ENCODE measurements at places on chromosomes 2 and 18.

DNA sequence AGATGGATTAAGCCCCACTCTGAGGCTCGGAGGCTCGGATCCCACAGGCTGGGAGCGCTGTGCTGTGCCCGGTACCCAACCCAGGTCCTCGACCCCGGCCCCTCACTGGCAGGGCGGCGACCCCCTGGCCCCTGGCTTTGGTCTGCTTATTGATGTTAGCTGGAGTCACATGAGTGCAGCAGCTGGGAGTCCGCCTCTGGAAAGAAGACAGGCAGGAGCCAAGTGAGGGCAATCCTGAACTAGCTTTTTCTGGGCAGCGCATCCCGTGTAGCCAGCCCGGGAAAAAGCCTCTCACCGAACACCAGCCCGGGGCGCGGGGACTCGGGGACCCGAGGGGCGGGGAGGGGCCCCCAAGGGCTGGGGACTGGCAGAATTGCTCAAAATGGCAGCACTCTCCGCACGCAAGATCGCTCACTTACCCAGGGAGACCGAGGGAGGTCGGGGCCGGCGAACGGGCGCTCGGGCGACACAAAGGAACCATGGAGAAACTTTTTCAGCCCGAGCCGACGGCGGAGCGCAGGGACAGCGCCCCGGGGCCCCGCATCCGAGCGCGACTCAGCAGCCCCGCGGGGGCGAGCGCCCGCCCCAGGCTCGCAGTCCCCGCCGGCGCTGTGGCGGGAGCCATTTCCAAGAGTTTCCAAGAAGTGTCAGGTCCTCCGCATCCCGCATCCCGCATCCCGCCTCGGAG lies 567 bp downstream of the TMEM200C start:
- peak; percentile 78 for DNase-seq

DNA sequence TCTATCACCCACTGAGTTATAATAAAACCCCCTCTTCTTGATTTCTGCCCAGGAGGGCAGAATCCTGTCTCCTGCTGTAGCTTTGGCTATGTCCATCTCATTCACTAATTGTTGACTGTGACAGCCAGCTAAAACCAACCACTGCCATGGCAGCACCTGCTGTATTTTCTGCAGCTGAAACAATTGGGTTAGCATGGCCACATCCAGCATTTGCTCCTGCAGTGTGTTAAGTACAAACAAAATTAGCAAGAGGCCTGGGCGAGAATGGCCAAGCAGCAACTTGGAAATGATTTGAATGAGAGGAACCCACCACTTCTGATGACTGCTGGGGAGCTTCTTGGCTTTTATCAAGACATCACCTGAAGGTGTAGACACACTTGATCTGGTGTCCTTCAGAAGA lies 89.4 kb upstream of the LRRTM1 start:
- no peak for DNase-seq

- no peak for DNase-seq
Observed at GRCh38 chr2:185428000-185428399, 310.6 kb upstream of the FSIP2 start.

GRCh38 chr2:179952658-179953057 lies 54.4 kb downstream of the CWC22 start:
- DNase-seq: no peak

- DNase-seq: no peak
Observed at GRCh38 chr2:208541461-208541988, 134.9 kb downstream of the PTH2R start.

Data from retina (tissue), 1 donor.